ENCODE measurements at places on chromosomes 7 and 10. TPM values are rescaled to one million over a fixed set of nuclear protein-coding genes. Genes with fewer than 3 reads are reported as not detected.

- no peak for DNase-seq
These were observed 365.4 kb downstream of the PLXNA4 start for GRCh38 chr7:132210821-132211220.

DNA sequence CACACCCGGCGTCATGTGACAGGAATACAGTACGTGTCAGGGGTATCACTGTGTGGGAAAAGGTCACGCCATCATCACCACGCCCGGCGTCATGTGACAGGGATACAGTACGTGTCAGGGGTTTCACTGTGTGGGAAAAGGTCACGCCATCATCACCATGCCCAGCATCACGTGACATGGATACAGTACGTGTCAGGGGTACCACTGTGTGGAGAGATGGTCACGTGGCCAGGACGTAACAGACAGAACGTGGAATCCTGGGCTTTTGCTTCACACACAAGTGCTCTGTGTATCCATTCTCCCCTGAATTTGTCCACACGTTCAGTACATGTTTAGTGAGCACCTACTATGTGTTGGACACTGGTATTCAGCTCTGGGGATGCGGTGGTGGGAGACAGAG, 34.5 kb upstream of the DIP2C start:
- no peak for DNase-seq

DNA sequence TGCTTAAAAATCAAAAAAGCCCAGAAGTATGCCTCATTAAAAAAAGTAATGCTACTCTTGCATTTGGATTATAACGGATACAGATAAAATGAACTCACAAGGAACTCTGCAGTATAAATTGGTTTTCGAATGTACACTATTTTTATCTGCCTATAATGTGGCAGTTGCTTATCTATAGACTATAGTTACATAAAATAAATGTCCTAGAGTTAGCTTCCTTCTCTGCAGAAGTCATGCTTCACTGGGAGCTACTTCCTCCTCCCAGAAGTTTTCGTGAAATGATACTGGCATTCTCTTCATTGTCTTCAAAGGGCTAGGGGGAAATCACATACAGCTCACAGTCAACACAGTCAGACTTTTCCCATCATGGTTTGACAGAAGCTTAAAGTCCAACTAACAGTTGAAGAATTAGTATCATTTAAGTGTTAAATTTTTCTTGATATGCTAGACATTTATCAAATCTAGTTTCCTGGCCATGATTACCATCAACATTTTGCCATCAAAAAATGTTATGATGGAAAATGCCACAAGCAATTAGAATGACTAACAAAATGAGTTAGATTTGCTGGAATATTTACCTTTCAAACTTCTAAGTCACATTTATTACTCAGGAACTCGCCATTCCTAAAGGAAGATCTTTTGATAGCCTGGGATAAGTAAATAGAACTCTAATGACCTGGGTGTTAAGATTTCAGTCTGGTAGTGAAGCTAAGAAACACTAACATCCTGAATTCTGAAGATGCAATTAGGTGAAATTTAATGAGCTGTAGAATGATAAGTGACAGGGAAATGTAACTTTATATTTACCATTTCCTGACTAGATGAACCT, 87.3 kb upstream of the TRIL start:
- no peak for DNase-seq

- DNase-seq = no peak
These were observed 851 bp downstream of the HYAL4 start for GRCh38 chr7:123845823-123846216.

DNA sequence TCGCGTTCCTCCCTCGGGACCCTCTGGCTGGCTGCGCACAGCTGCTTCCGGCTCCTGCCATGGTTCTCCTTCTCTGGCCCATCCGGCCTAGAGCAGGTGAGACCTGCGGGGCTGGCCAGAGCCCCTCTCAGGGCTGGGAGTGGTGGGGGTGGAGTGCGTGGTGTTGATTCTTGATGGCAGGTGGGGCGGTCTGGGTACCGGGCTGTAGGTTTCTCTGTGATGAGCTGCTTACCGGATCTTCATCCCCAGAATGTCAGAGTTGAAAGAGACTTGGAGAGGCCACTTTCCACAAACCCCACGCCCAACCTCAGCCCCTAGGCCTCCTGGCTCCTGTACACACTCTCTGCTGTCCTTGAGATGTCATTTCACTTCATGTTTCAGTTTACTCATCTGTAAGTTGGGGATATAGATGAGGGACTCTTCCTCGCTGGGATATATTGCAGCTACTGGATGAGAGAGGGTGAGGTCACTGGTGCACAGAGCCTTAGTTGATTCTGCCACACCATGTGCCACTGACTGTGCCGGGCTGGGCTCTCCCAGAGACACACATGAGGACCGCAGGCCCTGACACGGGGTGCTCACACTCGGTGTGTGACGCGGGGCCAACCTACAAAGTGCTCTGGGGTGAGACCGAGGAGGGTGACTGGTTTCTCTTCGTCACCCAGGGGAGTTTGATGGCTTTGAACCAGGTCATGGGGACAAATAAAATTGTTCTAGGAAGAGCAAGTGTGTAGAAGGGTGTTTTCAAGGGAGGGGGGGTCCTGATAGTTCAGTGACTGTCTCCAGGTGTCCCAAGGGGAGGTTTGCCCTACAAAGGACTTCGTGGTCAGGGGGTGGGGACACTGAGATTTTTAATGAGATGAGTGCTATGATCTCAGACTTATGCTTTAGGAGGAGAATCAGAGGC, 29.5 kb downstream of the ZNF775 start:
- DNase-seq = no peak

GRCh38 chr7:155763691-155764437, 48.4 kb downstream of the SHH start:
- no peak for DNase-seq

DNA sequence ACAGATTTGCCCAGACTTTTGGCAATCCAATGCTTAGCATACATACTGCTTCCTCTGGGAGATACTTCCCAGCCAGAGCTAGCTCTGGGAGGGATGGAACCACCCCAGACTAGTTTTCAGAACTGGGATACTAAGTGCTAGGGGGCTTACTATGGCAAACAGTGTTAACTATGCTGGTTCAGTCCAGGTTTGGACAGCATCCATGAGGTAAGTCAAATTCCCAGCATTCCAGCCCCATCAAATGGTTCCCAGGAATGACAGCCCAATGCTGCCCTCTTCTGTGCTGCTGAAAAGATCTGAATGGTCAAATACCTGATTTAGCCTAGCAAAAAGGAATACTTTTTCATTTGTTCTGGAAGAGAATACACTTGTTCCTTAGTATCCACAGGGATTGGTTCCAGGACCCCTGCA, 141.7 kb upstream of the CCDC6 start:
- DNase-seq = no peak

DNA sequence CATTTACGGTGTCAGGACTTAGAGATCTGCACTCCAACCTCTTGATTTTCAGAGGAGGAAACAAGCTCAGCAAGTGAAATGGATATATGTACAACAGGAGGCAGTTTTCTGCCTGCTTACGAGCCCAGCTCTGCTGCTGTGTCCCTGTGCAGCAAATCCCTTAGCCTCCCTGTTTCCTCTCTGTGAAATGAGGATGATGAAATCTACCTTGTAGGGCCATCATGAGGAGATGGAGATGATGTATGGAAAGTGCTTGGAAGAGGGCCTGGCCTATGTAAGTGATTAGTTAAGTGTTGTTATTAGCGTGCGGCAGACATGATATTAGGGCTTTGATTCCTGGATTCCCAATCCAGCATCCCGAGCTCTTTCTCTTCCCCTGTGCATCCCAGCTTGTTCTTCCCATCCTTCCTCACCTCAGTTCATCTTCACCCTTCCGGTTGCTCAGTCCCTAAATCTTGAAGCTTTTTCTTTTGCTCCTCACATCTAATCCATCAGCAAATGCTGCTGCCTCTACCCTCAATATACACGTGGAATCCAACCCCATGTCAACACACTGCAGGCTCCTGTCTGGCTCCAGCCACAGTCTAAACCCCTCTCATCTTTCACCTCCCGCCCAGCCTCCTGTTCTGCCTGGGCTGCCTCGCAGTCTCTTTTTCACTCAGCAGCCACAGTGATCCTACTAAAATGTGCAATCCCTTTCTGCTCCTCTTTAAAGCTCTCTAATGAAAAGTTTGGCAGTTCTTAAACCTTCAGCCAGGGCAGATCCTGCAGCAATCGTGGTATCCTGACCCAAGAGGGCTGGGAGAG, 113.8 kb downstream of the MARCHF5 start:
- no peak for DNase-seq

DNA sequence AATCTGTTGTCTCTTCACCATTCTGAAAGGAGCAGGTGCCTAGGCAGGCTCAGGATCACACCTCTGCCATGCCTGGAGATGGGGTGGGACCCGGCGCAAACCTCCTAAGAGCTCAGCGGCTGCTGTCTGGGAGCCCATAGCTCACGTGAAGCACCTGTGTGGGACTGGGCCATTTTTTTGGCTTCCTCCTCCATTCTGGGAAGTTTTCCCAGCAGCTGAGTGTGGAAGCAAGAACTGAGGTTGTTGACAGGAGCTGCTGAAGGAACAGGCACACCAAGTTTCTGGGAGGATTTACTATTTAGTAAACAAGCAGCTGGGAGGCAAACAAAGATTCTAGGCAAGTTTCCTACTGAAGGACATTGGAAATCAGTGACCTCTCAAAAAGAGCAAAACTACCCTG, 77.3 kb downstream of the FAM13C start:
- DNase-seq = no peak

TRIM50 gene
- 0.28 TPM for polyA plus RNA-seq

ANKRD30A gene
- not detected for polyA plus RNA-seq
